ENCODE measurements at places on chromosomes 5 and 9.

DNA sequence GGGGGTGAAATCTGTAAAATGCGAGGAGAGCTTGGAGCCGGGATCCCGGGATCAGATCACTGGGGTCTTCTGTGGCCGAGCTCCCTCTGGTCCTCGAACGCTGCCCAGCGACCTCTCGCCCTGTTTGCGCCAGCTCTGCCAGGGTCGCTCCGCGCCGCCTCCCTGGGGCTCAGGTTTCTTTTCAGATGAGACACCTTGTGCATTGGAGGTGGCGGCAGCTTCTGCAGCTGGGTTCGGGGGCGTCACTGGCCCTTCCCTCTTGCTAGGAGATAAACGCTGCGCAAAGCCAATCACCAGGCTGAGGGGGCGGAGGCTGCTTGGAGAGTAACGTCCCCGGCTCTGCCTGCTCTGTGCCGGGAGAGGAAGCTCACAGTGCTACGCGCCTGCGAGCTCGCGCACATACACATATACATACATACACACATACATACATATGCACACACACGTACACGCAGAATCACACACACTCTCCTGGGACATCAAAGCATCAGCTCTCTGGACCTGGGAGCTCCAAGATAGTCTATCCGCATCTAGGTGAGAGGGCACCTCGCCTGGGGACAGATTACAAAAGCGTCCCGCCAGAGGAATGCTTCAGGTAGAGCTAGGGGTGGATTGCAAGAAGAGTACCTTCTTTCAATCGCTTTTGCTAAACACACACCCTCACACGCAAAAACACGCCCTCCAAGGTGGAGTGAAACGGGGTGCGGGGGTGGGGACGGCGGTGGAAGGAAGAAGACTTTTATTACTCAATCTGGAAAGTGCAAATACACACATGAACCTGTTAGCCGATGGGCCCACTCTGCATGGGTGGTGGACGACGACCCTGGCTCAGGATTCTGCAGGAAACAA, at the start of gene ST8SIA4:
ST8SIA4 (minus strand) TSS at position 244 of the 849 bp plus-strand sequence. CDS start 327 bp downstream, outside the sequence.
- peak; percentile 86 for DNase-seq

DNA sequence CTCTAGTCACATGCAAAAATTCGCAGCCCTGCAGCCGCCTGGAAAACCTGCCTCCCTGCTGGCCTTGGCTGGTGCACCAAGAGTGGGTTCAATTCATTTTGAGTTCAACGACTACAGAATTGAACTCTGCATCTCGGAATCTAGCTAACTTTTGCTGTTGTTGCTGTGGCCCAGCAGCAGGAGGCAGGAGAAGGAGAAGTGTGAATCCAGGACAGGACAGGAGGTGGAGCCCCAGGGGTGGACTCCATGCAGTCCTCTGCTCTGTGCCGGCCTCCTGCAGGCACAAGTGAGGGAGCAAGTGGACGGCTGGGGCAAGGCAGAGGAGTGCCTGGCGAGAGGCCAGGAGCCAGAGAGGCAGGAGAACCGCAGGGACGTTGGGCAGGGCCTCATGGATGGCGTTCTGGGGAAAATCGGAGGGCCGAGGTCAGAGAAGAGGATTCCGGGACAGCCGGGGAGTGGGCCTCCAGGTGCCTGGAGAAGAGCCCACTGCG, 214.2 kb downstream of the FANCC start:
- no peak for DNase-seq

DNA sequence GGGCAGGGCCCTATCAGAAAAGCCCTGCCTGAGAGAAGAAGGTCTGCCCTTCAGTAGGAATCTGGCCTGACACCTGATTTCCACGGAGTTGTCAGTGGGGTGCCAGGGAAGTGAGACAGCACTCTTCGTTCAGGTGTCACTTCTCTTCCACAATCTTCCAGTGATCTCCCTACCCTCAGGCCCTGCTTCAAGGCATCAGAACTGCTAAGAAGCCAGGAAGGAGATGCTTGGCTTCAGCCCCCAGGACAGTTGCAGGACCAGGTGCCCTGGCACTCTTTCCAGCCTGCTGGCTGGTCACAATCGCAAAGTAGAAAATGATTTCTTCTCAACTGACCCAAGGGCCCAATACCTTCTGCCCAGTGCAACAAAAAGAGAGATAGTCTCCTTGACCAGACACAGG, 50.3 kb downstream of the SPOCK1 start:
- no peak for DNase-seq

GRCh38 chr9:123450996-123451395, 95.0 kb downstream of the CRB2 start:
- DNase-seq = no peak

DNA sequence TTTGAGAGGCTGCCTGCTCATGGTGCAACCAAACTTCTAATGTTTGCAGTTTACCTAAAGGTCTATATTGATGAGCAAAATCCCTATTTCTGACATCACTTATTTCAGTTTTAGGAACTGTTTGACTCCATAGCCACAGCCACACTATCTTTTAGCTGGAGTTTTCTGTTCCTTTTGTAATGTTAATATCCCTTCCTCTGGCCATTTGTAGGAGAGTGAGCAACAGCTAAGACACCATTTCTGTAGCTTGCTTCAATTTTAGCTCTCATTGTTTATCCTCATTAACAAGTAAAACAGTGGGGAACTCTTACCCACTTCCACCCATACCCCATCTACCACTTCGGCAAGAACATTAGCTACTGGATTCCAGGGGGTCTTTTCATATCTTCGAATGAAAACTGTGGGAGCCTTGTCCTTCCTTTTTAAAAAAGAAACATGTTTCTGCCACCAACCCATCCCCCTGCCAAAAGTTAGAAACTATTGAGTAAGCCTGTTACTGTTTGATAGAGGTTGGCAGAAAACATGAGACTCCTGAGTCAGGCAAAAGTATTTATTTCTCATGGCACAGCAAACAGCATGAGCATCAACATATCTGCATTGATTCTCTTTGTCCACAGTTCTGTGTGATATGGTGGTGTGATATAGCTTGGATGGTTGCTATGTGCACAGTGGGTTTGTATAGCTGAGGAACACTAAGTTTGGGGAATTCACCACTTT, 174.1 kb downstream of the MEF2C start:
- DNase-seq = no peak

- no peak for DNase-seq
Observed at GRCh38 chr5:6744841-6745705, 31.8 kb downstream of the TENT4A start.

GRCh38 chr5:126855266-126855665, 78.3 kb downstream of the LMNB1 start:
- no peak for DNase-seq

DNA sequence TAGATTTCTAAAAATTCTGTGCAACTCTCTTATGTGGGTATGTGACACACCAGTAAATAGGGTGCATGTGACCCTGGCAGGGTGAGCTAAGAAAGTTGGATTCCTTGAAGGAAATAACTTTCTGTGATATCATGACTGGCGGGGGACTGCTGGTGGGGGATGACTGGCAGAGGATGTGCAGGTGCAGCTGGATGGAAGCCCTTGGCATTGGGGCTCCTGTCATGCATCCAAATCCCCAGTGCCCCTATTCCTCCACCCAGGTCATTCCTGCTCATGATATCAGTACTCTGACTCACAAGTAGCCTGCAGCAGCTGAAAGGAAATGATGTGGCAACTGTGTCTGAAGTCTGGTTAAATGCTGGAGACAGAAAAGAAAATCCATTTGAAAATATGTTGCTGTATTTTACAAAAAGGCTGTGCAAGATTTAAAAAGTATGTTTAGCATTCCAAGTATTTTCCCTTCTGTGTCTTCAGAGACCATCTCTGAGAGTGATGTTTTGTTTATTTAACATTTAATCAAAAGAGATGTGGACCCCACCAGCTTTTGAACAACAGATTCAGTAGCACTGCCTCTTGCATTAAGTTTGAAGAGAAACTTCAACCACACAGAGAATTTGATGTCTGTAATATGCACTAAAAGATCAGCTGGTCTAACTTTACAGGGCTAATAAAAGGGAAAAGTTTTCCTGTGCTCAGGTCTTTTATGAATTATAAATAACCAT, 17.9 kb upstream of the ZSWIM6 start:
- no peak for DNase-seq

- DNase-seq = no peak
Observed at GRCh38 chr5:82365026-82365425, 86.9 kb upstream of the RPS23 start.

DNA sequence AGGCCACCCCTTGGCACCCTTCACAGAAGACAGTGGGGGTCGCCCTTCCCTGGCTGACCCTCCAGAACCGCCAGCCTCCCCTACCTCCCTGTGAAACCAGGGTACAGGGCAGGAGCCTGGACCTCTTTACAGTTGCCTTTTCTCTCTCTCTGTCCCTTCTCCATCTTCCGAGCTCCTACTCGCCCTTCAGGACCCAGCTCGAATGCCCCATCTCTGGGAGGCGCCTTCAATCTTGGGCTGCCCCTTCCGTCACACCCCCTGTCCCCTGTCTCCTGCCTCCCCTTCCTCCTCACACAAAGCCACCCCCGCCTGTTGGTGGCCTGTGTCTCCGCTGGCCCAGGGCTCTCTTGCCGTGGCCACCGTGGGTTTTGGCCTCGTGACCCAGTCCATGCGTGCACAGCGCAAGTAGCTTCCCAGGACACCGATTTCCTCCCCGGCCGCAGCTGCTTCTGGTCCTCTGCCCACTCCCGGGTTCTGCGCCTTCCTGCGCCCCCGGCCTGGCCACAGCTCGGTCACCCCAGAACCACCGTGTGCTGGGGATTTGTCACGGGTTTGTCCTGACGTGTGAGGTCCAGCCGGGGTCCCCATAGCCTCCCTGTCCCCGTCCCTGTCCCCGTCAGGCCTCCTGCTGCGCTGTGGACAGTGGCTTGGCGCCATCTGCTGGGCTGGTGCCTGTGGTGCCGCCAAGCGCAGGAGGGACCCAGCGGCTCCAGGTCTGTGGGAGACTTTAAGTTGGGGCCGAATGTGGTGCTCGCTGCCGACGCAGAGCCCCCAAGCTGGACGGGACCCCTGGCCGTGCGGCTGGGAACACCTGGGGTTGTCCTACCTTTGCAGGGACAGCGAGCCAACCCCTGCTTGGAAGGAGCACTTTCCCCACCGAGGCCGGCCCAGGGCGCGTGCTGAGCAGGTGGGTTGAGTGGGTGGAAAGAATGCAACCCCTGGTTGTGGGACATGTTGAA, 4.0 kb upstream of the TMEM250 start:
- DNase-seq = peak; percentile 71

GRCh38 chr5:157548513-157549282, 26.9 kb downstream of the ADAM19 start:
- no peak for DNase-seq

- no peak for DNase-seq
Observed at GRCh38 chr5:146948666-146949065, 70.1 kb upstream of the PPP2R2B start.

- no peak for DNase-seq
Observed at GRCh38 chr5:125175348-125176004, 429.0 kb upstream of the ZNF608 start.

- DNase-seq = no peak
Observed at GRCh38 chr9:30574355-30575151, 1809.9 kb upstream of the ACO1 start.

DNA sequence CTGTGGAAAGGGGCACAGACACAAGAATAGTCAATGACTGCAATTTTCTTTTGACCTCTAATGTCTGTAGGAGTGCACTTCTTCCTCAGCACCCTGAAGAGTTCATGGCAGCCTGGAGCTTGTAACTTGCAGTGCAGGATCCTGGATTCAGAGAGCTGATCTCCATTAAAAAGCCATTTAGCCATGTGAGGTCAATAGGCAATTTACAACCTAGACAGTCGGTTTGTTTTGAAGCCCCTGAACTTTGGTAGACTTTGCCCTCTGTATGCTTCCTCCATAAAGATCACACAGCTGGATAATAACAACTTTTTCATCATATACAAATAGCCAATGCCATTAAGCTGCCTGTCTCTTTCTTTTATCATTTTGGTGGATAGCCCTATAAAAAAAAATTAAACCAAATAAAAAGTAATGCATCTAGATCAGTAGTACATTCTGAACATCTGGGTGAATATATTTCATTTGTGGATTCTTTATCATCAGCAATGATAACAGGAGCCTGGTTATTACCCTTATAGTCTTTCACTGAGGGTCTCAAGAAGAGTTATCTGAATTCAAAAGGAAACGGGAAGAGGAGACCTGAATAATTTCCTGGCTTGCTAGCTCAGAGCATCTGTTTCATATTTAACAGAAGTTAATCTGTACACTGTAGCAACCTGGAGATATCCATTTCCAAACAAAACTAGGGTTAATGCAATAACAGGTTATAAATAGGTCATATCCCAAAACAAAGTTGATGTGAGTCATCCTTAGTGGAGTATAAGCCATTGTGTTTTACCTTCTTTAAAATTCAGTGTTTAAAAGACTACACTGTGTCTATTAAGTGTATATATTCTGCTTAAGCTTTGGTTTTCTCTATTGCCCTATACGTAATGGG, 193.8 kb upstream of the ACTBL2 start:
- no peak for DNase-seq

GRCh38 chr5:121399879-121400278, 451.8 kb upstream of the FTMT start:
- no peak for DNase-seq

- DNase-seq = no peak
Observed at GRCh38 chr9:124122813-124123462, 111.4 kb downstream of the LHX2 start.
